ENCODE measurements at places on chromosomes 4 and X. TPM values are rescaled to one million over a fixed set of nuclear protein-coding genes. Genes with fewer than 3 reads are reported as not detected.

DNA sequence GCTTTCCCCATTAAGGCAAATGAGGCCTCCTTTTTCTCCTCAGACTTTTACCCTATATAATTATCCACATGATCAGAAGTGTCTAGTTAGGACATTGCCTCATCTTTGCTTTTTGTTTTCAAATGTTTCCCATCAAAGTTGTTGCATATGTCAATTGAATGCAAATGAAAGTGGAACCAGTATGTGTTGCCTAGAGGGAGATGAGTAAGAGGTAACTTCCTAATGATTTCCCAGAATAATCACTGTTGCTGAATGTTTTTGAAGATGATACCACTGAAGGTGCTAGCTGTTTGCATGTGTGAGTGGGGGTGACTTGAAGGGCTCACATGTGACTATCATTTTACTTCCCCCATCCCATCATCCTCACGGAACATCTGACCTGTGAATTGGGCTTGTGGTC lies 33.9 kb downstream of the PAK3 start:
- H3K27me3 ChIP-seq: no peaks in the 10 kb centered on the region
- H3K4me3 ChIP-seq: no peak overlapping the region
- no peaks in the 10 kb centered on the region for H3K36me3 ChIP-seq
- no peak overlapping the region for H3K27ac ChIP-seq
- no peaks in the 10 kb centered on the region for H3K4me1 ChIP-seq

The OCIAD2 gene
- 119 TPM for polyA plus RNA-seq

DNA sequence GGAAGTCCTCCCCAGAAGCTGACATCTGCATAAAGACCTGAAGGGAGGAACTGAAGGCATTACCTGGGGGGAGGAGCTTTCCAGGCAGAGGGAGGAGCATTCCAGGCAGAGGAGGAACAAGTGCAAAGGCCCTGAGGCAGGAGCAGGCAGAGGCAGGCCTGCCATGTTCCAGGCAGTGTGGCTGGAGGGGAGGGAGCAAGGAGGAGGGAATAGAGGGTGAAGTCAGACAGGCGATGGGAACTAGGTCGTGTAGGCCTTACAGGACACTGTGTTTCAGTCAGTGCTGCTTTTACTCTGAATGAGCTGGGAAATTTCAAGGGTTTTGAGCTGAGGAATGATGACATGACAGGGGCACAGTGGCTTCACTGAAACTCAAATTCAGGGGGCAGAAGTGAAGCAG lies 292.7 kb downstream of the BCOR start:
- H3K36me3 ChIP-seq: no peaks in the 10 kb centered on the region
- no peak for DNase-seq
- no peaks in the 10 kb centered on the region for H3K27me3 ChIP-seq

DNA sequence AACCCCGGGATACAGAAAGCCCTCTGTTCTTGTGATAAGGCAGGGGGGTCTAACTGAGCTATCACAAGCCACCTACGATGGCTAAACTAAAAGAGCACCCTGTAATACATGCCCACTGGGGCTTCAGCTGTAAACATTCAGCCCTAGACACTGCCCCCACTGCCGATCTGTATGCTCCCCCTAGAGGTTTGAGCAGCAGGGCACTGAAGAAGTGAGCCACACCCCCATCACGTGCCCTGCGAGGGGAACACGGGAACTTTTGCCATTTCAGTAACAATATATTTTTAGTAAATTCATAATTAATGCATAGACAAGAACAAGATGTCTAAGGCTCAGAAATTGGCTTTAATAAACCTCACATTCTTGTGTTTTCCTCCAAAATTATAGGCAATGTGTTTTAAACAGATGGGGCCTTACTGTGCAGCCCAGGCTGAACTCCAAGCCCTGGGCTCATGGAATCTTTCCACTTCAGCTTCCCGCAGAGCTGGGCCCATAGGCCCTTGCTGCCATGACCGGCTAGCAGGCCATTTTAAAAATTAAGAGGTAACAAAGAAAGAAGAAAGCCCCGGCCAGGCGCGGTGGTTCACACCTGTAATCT lies 235.3 kb upstream of the SFRP2 start:
- no peak overlapping the region for H3K4me3 ChIP-seq
- no peak overlapping the region for H3K27ac ChIP-seq
- DNase-seq: no peak
- no peaks in the 10 kb centered on the region for H3K27me3 ChIP-seq

DNA sequence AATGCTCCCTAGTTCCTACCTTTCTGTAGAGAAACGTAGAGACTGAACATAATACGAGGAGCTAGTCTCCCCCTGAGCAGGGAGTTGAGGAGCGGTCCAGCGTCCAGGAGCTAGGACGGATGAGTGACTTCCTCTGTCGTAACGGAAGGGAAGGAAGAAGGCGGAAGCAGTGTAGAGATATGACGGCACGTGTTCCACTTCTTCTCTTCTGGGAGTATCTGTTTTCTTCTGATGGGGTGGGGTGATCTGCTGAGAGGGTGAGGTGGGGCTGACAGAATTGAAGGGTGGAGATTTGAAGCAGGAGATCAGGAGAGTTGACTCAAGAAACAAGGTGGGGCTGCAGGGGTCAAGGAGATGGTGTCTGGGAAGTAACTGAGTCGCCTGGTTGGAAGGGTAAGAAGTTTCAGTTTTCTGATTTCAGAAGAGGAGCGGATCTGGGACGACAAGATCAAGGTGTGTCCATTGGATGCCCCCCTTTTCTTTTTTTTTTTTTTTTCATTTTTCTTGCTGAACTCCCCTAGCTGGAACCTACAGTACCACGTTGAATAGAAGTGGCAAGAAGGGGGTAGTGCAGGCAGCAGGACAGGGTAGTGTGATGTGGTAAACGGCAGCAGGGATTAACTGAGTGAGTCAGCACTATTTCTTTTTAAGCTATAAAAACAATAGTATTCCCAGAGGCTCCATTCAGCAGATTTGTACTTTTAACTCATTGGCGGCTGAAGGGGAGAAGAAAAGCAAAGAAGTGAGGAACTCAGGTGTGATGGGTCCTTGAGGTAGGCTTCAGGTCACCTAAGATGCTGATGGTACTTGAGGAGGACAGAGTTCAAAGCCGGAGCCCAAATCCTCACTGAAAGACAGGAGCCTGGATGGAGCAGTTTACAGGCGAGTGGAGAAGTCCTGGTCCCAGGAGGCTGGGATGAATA lies 50.8 kb upstream of the SETD7 start:
- peaks cover 3% of the 10 kb centered on the region for H3K4me1 ChIP-seq
- no peaks in the 10 kb centered on the region for H3K36me3 ChIP-seq
- H3K27me3 ChIP-seq: no peaks in the 10 kb centered on the region
- H3K27ac ChIP-seq: no peak overlapping the region

The CSN1S1 gene
- not detected for polyA plus RNA-seq
